ENCODE measurements at places on chromosomes 2 and 18. TPM values are rescaled to one million over a fixed set of nuclear protein-coding genes. Genes with fewer than 3 reads are reported as not detected.

Gene PSMD14
- 38.1 TPM for total RNA-seq

DNA sequence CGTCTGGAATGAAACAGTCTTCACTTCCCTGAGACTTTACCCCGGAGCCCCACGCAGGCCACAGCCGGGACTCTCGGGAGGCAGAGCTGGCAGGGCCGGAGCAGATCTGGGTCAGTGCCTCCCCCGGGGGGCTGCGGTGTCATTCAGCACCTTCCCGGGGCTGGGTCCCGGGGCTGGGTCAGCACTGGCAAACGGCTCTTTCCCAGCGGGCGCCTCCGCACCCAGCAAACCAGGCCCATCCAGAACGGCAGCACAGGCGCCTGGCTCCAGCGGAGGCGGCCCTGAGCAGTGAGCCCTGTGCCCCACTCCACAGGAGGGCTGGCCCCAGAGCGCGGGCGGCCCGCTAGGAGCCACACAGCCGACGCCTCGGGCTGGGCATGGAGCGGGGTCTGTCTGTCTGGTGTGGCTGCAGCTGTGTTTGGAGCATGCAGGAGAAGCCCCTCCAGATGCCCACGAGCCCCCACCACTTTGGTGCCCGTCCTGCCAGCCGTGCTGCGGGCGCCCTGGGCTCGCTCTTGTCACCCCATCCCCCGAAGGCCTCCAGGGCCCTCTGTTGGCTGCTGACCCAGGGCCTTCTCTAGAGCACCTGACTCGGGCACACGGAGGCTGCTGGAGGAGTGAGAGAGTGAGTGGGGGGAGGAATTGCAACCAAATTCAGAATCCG is 132.1 kb upstream of the CTDP1 start:
- DNase-seq: peak; percentile 14

DNA sequence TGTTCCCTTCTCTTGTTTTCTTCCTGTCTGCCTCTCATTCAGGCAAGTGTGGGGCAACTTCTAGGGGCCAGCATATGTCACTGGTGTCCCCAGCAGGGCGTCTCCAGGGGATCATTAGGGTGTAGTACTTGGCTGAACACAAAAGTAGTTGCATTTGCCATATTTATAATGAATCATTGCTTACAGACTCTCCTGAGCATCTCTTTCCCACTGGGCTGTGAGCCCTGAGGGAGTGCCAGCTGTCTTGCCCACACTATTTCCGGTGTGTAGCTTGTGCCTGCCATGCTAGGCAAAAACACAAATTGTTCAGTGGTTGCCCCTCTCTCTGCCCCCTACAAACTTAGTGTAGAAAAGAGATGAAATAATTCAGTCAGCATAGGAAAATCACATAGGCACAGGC is 40.8 kb upstream of the SCLY start:
- DNase-seq: no peak

DNA sequence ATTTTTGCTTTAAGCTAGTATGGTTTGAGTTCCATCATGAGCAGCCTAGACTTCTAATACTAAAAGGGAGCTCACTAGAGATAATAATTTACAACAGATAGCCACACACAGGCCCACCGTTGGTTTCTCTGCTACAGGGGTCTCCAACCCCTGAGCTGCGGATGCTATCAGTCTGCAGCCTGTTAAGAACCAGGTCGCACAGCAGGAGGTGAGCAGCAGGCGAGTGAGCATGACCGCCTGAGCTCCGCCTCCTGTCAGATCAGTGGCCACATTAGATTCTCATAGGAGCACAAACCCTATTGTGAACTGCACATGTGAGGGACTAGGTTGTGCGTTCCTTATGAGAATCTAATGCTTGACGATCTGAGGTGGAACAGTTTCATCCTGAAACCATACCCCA is 150.6 kb downstream of the HRH4 start:
- DNase-seq: no peak

DNA sequence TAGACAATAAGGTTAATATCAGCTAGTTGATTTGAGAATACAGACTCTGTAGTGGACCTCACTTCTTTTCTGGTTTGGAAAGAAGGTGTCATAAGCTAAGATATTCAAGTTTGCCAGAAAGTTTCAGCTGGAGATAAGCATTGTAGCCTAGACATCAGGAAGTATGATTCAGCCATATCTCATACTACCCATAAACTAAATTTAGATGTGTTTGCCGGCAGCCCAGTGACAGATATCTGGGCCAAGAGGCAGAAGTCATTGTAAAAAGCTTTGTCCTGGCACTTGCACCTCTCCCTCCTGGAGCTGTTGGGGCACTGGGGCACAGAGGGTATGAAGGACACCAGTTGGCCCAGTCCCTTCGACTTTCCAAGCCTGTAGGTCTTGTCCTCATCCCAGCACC is 128.0 kb downstream of the EPHA4 start:
- no peak for DNase-seq

Gene PROKR1
- total RNA-seq: not detected

DNA sequence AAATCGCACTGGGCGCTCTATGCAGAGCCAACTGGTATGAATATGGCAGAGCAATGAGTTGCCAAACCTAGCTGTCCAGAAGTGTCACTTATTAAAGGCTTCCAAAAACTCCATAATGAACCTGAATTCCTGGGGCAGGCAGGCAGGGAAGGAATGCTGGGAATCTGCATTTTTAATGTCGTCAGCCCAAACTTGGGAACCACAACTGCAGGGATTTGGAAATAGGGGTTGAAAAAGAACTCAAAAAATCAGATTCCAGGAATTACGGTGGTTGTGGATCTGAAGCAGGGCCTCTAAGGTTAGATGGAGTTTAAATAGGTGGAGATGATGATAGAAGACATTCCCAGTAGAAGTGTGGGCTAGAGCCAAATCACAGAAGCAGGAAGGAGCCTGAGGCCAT is 15.0 kb downstream of the NCKAP5 start:
- DNase-seq: no peak

GRCh38 chr2:102418421-102418961 is 4.5 kb upstream of the IL18RAP start:
- DNase-seq: no peak

Gene SEPTIN2
- total RNA-seq: 311 TPM

GRCh38 chr2:29601321-29601720 is 320.1 kb downstream of the ALK start:
- no peak for DNase-seq

DNA sequence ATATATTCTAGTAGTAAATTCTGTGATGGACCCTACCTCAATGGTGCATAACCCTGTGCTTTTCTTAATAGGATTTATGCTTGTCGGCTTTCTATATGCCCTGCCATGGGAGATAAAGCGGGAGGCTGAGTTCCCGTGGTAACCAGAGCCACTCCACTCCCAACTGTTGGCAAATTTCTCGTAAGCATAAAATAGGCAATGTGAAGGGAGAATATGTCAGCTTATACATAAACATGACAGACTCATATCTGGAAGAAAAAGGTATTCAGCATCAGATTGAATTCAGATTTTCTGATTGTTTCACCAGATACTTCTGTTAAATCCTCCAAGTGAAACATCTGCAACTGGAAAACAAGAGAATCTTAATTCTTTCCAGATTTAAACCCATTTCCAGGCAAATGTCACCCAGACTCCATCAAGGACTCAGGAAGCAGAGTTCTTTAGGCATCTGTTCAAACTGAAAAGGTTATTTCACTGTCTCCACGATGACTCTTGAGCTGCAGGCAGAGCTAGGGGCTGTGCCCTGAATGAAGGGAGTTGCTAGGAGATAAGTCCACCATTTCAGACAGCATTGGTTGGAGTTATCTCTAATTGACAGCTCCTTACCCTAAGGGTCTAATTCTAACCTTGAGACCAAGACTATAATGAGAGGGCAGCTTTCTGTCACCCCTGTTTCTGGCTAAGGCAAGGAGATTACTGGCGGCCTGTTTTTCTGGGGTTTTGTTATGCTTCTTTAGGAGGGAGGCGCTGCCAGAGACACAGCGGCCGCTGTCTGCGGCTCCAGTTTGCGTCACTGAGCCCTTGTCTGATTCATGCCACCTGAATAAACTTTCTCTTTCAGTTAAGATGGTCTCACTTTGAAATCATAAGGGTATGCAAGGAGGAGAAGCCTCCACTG is 381.3 kb downstream of the SOX11 start:
- DNase-seq: peak; percentile 20

Gene KIAA2012
- 1.4 TPM for total RNA-seq

GRCh38 chr2:37881397-37881796 is 43.7 kb upstream of the RMDN2 start:
- DNase-seq: no peak

Gene LYPD1
- 1.00 TPM for total RNA-seq

DNA sequence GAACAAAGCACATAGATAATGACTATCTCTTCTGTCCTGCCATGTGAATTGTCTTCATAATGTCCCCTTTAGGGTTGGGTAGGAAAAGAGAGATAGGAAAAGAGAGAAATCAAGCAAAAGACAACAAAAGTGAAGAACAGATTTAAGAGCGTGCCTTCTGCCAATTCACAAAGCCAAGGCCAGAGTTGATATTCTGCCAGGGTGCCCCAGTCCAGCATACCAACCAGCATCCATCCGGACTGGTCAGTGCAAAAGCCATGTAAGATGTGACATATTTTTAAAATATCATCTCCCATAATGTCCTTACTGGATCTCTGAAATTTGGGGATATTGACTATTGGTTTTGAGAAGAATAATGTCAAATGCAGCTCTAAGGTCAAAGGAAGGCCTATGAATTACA is 35.7 kb upstream of the KLF7 start:
- DNase-seq: no peak

DNA sequence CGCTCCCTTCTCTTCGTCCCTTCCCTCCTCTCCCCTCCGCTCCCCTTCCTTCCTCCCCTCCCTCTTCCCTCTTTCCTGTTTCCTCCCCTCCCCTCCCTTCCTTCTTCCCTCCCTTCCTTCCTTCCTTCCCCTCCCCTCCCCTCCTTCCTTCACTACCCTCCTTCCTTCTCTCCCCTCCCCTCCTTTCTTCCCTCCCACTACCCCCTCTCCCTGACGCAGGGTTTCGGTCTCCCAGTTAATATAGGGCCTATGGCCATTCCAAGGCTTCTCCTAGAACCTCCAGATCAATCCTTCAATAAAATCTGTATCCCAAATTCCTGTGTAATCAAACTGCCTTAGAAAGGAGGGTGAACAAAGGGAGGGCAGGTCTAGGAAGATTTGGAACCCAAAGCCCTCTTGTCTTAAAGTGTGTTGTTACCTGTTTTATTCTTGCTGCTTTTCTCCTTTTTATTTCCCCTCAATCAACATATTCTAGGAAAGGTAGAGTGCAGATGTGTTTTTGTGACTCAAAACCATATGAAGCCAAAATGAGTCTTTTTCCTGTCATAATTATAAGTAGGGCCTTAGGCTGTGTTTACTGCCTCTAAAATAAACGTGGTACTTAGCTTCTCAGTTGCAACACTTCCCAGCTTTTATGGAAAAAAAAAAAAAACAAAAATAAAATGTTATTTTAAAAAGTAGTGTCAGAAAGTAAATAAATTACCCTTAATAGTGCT is 53.7 kb downstream of the GPD2 start:
- DNase-seq: no peak

Data from upper lobe of left lung (tissue), 6 donors.